Breast epithelium (tissue), 4 donors: ENCODE measurements at places on chromosomes 13 and 19.

GRCh38 chr13:30373727-30374126 is 48.6 kb upstream of the UBE2L5 start:
- DNase-seq: no peak

DNA sequence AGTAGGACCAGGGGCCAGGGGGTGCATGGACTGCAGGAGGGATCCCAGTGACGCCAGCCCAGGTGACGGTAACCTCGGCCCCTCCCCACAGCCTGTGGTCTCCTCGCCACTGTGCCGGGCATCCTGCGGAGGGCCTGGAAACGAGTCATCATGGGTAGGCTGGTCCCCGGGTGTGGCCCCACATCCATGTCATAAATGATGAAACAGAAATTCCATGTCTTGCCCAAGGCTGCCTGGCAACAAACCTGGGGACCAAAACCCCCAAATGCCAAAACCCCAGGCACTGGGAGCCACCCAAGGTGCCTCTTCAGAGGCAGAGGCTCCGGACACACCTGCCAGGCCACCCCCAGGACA is 20.9 kb downstream of the MAP2K2 start:
- DNase-seq: no peak

- no peak for DNase-seq
These were observed 79.2 kb upstream of the SLC10A2 start for GRCh38 chr13:103145442-103145841.

DNA sequence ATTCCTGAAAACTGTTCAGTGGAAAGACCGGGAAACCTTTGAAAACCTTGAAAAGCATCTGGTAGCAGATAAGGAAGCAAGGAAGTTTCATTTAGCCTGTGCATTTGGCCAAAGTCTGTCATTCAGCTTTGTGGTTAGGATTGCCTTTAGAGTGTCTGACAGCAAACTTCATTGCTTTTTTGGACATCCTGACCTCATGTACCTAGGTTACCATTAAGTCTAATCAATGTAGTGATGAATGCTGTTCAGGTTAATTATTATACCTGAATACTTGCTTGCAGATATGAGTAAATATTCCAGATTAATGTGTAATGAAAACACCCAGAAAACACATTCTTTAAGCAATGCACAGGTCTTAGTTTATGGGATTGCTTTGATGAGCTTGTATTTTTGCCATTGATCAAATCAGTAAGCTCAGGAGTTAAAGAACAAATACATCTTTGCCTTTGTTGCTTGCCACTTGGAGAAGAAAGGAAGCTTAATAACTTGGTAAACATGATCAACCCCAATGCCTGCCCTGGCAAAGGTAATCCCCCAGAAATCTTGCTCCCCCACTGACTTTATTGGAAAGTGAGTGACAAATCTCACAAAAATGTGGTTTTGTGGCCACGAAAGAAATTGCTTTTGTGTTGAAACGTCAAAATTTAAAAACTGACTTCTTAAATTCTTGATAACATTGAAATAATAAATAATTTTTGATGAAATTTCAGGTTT is 87.4 kb downstream of the SLC15A1 start:
- DNase-seq: no peak

DNA sequence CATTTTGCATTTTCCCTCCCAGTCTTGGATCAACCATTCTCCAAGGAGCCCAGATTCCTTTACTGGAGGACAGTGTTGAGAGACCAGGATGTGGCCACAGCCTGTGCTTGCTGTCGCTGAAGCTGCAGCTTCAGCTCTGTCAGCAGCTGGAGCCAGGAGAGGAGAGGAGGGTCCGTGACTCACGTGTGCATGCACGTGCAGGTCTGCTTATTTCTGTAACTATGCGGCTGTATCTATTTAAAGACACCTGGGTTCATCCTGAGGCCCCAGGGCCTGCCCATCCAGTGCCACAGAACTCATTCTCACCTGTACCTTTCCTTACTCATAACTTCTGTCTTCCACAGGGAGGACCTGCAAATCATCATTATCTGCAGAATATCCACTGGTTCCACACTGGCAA is 8.2 kb upstream of the LAMP1 start:
- no peak for DNase-seq

- DNase-seq: no peak
These were observed 741 bp downstream of the PLEKHF1 start for GRCh38 chr19:29665826-29666577.

DNA sequence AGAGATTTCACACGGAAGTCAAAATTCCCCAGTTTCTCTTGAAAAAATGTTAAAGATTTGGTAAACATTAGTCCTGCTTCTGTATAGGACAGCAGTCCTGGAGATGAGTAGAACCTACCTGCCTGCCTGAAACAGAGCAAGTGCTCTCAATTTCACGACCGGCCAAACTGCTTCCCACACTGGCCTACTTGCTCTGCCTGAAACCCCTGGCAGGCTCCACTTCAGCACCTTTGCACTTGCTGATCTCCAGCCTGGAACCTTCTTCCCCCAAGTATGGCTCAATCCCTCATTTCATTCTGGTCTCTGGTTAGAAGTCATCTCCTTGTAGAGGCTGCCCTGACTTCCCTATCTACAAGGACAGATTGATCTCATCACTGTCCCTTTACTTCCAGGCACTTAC is 271.4 kb downstream of the DLEU7 start:
- no peak for DNase-seq

DNA sequence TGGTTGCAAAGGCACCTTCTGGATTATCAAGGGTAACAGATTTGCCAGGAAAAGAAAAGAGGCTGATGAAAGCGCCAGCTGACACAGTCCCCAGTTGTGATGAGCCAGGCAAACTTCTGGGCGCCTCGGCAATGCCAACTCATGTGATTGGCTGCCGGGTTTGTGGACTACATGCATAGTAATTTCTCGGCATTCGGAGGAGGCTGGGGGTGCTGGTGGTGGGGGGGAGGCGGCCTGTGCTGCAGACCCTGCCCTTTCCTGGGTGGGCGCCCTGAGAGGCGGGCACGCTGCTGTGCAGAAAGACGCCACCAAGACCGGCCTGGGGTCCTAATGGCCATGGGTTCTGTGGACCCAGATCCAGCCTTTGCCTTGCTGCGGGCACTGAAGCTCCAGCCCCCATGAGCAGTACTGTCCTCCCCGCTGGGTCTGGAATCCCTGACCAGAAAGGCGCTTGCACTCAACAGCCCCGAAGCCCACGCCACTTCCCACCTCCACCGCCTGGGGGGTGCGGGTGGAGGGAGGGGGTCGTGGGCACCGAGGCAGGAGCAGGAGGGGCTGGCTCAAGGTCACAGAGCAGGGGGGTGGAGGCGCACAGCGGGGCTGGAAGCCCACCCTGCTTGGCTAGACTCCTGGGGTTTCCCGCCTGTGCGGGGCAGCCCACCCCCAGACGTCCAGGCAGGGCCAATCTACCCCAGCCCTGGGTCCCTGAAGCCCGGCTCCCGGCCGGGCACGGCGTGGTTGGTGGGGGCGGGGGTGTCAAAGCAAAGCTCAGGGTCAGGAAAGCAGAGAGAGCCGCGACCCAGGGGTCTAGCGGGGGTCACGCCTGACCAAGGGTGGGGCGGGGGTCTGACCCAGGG is 1.0 kb downstream of the DIRAS1 start:
- DNase-seq: no peak

DNA sequence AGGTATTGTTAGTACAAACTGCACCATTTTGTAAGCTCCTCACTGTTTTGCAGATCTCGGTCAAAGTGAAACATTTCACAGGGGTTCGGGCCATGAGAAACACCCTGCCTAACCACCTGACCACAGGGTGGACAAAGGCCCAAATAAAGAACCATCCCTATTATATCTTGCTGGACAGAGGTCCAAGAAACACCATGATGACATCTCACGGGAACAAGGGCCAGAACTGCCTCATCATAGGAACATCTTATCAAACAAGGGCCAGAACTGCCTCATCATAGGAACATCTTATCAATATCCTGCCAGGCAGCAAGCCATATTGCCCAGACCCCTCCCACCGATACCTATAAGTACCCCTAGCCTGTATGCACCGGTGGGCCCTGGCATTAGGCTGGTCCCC is 99.7 kb downstream of the PCDH9 start:
- DNase-seq: no peak

GRCh38 chr13:53920916-53921315 is 892.3 kb downstream of the OLFM4 start:
- DNase-seq: no peak

- DNase-seq: no peak
These were observed 1430.1 kb upstream of the SPRY2 start for GRCh38 chr13:81770868-81771505.

DNA sequence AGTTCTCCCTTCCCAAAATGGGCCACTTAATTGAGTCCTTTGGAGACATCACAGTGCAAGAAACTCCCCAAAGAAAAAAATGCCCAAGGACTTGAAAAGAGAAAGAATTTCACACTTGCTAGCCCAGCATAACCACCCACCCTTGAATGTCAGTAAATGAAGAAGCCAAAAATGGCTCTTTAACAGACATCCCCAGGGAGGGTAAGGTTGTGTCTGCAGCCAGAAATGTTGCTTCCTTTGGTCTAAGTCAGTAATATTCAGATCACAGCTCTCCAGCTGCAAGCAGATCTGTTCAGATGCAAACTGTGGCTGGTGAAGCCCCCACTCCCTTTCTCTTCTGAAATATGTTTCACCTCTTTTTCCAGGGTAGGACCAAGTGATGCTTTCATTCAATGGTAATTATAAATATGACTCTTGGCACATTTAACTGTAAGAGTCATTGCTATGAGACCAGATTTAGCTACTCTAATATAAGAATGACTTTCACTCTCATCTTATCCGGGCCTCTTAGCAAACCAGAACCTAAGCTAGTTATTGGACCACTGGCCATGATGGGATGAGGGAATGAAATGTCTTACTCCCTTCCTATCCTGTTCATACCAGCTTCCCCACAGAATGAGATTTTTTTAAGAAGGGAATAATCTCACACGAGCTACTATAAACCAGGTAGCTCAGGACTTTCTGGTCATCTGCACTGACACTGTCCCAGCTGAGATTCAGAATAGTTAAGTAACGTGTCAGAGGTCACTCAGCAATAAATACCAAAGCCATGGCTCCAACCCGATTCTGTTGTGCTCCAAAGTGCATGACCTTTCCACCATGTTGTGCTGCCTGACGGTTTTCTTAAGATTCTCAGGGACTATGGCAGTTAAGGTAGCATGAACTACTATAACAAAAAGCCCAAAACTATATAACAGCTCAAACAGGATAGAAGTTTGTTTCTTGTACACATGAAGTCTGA is 234.1 kb downstream of the FOXO1 start:
- DNase-seq: no peak

GRCh38 chr13:112168761-112169160 is 101.8 kb downstream of the SOX1 start:
- DNase-seq: no peak

- DNase-seq: no peak
These were observed 13.9 kb downstream of the SLC25A15 start for GRCh38 chr13:40803316-40803715.
